HT-29 (cell line): ENCODE measurements at places on chromosomes 4 and X. TPM values are rescaled to one million over a fixed set of nuclear protein-coding genes. Genes with fewer than 3 reads are reported as not detected.

Gene ATP2B3
- total RNA-seq: not detected in 2 replicates

Gene GAGE13
- total RNA-seq: not detected in 2 replicates

Gene CXCR3
- total RNA-seq: 0.73 and 0.89 TPM in 2 replicates

Gene PGRMC2
- total RNA-seq: 5.6 and 9.6 TPM in 2 replicates

Gene SPIN2B
- total RNA-seq: 7.3 and 12.0 TPM in 2 replicates

Gene MAGEA2B
- 0.21 TPM in 1 of 2 replicates, not detected in the other for total RNA-seq

Gene SH2D1A
- not detected in 2 replicates for total RNA-seq

Gene LRIT3
- total RNA-seq: 0.03 TPM in 1 of 2 replicates, not detected in the other

Gene TMEM154
- total RNA-seq: 0.05 and 0.56 TPM in 2 replicates

Gene FGFBP1
- 0.36 and 0.81 TPM in 2 replicates for total RNA-seq

Gene XPNPEP2
- not detected in 2 replicates for total RNA-seq

Gene LINC00632
- not detected in 2 replicates for total RNA-seq

Gene RPS6KA6
- 0.61 and 2.5 TPM in 2 replicates for total RNA-seq

Gene HTN1
- not detected in 2 replicates for total RNA-seq

Gene RPA4
- 1.1 and 1.9 TPM in 2 replicates for total RNA-seq

Gene NXF2B
- not detected in 2 replicates for total RNA-seq

Gene CSAG3
- not detected in 2 replicates for total RNA-seq

Gene GYPB
- total RNA-seq: not detected in 2 replicates

Gene TBC1D25
- 5.6 and 10.5 TPM in 2 replicates for total RNA-seq

Gene UCP1
- total RNA-seq: not detected in 2 replicates

Gene RS1
- not detected in 2 replicates for total RNA-seq

Gene SLIT2
- not detected in 2 replicates for total RNA-seq

Gene RASL11B
- not detected in 2 replicates for total RNA-seq

Gene XG
- total RNA-seq: not detected in 2 replicates

Gene IL21
- not detected in 2 replicates for total RNA-seq

Gene GPM6B
- total RNA-seq: not detected in 2 replicates

Gene GRK4
- 2.3 and 3.7 TPM in 2 replicates for total RNA-seq

Gene TRIM75
- total RNA-seq: not detected in 2 replicates

Gene LNX1
- 9.4 and 10.1 TPM in 2 replicates for total RNA-seq

Gene MTNR1A
- total RNA-seq: not detected in 2 replicates

Gene MMRN1
- total RNA-seq: 0.03 TPM in 1 of 2 replicates, not detected in the other

Gene GJB1
- 45.9 and 52.6 TPM in 2 replicates for total RNA-seq

Gene SMIM10
- not detected in 2 replicates for total RNA-seq

Gene VMA21
- 38.3 and 39.7 TPM in 2 replicates for total RNA-seq

Gene FAAH2
- total RNA-seq: 3.1 and 3.4 TPM in 2 replicates

Gene P2RY4
- total RNA-seq: not detected in 2 replicates
